Esophagus squamous epithelium (tissue), 5 donors: ENCODE measurements at places on chromosomes 3 and 15.

- DNase-seq, result no peak
Measured at GRCh38 chr15:93105485-93105884, 16.5 kb upstream of the RGMA start.

DNA sequence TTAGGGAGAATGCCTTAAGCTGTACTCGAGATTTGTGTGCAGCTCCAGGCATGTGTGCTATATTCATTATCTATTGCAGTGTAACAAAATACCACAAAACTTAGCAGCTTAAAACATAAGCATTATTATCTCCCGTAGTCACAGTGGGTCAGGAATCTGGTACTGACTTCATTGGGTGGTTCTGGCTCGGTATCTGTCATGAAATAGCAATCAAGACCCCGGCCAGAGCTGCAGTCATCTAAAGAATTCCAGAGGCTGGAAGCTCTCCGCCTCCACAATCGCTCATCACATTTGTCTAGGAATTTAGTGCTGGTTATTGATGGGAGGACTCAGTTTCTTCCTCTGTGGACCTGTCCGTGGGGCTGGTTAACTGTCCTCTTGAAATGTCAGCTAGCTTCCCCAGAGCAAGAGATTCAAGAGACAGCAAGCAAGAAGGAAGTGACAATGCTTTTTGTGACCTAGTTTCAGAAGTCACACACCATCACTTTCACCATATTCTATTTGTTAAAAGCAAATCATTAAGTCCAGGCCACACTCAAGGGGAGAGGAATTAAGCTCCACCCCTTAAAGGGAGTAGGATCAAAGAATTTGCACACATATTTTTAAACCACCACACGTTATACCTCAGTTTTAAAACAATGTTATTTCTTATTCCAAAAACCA lies 76.1 kb downstream of the TOP2B start:
- DNase-seq, result no peak

- no peak for DNase-seq
Measured at GRCh38 chr3:71512000-71512399, 71.5 kb downstream of the FOXP1 start.

GRCh38 chr3:174132421-174133042 lies 726.6 kb upstream of the NAALADL2 start:
- no peak for DNase-seq

DNA sequence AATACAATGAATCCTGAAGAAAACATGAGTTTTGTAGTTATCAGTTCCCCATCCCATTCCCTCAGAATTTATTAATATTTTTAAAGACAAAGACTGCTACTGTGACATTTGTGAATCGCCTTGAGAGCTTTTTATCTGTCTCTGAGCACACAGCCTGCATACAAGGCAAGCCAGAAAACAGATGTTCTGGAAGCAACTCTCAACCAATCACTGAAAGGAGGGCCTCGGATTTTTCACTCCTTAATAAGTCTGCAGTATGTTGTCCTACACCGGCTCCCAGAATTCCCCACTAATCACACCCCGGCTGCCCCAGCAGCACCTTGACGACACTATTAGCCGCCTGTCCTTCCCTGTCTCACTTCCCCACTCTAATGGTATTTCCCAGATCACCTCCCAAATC lies 138.5 kb downstream of the ZNF621 start:
- no peak for DNase-seq

DNA sequence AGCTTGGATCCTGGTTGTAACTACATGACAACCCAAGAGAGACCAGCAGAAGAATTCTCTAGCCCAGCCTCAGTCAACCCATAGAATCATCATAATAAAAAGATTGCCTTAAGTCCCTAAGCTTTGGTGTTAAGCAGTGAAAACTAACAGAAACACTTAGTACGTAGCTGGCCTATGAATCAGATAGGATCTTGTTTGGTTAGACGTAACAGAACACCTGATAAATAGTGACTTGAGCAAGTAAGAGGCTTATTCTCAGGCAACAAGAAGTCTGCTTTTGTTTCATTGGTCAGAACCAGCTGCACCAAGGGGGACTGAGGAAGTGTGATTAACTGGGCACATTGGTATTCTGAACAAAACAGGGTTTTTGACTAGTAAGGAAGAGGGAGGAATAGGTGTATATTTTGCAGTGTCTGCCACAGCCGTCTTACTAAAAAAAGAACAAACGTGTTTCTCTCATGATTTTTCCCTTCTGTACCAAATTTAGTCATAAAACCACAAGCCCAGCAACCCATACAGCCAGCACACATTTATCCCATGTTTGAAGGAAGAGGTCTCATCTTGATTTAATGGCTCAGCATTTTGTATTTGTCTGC lies 53.3 kb upstream of the GLCE start:
- no peak for DNase-seq

GRCh38 chr3:9351709-9352126 lies 11.1 kb upstream of the THUMPD3 start:
- no peak for DNase-seq

DNA sequence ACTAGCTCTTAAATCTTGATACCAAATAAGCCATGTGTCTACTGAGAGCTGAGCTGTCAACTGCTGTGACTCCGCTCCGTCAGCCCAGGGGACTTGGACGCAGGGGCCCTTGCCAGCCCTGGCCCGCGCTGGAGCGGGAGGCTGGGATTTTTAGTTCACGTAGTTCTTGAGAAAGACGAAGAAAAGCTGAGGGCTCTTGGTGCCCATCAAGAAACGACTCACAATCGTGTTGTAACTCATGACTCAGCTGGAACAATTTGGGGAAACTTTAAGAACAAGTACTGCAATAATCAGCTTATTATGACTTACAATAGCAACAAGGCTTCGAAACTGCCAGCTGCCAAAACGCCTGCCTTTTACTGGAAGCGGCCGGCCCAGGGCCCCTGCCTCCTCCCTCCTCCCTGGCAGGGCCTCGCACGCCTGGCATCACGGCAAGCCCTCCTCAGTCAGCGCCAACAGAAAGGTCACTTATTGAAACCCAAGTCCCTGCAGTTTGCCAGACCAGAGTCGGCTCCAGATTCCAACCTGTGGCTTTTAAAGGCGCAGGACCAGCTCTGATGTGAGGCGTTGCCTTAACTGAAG lies 60.3 kb downstream of the RGMA start:
- no peak for DNase-seq

GRCh38 chr3:54020436-54020835 lies 101.9 kb upstream of the CACNA2D3 start:
- DNase-seq, result no peak

DNA sequence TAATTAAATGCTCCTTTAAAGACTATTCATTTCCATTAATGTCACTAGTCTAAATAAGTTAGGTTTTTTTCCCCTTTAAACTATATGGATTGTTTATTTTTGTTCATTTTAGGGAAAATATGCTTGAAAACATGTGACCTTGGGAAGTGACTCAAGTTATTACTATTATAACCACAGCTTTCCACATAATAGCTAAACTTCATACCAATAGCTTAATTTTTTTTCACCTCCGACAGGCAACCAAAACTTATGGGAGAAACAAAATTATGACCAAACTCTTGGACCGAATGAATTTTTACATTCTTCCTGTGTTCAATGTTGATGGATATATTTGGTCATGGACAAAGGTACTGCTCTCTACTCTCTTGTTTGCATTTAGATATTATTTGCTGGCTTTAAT lies 16.2 kb downstream of the CPA3 start:
- DNase-seq, result no peak

- DNase-seq, result no peak
Measured at GRCh38 chr3:31813686-31814085, 167.4 kb downstream of the OSBPL10 start.

- no peak for DNase-seq
Measured at GRCh38 chr3:40306336-40306735, 3.2 kb upstream of the EIF1B start.

- DNase-seq, result peak; percentile 46
Measured at GRCh38 chr3:12994607-12995388, 78.4 kb downstream of the IQSEC1 start.

DNA sequence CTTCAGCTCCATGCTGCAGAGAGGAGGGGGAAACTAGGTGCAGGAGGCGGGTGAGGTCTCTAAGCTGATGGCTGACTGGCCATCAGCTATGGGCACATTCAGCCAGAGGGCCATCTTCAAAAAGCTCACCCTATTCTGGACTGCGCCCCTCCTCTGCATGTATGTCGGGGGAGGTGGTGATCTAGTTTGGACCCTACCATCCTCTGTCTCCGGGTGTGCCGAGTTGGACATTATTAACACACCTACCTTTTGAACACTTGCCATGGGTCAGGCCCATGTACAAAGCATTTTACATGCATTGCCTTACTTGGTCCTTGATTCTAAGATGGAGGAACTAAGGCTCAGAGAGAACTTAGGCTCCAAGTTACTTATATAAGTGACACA lies 1.4 kb downstream of the NISCH start:
- no peak for DNase-seq

DNA sequence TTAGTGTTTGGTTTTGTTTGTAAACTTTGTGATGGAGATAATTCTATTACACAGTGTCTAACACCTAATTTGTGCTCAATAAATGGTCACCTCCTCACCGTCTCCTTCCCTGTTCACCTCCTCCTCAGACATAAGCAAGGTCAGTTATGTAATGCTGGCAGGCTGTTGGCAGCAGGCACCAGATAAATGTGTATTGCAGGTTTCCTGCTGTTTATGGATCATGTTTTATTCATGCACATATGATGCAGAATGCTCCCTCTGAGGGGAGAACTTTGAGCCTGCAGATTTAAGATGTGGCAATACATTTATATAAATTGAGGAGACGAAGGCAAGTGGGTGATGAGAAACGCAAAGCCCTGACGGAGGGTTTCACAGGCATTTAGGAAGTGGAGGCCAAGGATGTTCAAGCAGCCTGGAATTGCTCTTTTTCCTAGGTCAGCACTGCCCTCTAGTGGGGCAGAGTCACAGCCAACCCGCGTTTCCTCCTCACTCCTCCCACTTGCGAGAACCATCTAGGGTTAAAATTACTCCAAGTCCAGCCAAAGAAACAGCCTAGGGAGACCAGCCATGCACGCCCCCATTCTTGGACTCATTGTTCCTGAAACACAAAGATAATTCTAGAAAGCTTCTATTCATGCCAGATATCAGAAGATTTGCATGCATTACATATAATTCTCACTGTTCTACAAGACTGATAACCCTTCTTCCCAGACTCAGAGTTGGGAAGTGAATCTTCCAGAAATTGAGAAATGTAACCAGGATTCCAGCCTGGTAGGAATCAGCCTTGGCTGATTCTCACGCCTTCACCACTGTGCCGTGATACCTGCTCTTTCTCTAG lies 228.7 kb downstream of the SLCO3A1 start:
- DNase-seq, result no peak

- DNase-seq, result no peak
Measured at GRCh38 chr3:79604681-79605080, 163.1 kb downstream of the ROBO1 start.

- no peak for DNase-seq
Measured at GRCh38 chr3:137958636-137959035, 51.3 kb upstream of the CLDN18 start.

- DNase-seq, result no peak
Measured at GRCh38 chr3:59268170-59268569, 218.3 kb upstream of the CFAP20DC start.

GRCh38 chr15:99435113-99435695 lies 130.6 kb upstream of the MEF2A start:
- no peak for DNase-seq

DNA sequence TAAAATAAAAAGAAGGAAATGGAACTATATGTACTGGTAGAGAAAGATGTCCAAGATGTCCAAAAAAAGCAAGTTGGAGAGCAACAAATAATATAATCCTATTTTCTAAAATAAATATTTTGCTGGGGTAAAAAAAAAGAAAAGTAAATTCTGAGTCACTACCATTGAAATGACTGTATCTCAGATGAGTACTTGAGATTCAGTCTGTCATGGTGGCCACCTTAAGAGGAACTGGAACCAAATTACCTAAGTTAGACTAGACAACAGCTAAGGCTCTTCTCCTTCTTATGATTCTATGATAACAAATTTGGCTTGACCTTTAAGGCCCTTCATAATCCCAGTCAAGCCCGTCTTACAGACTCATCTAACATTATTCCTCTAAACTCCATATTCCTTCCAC lies 270.6 kb upstream of the HES1 start:
- DNase-seq, result no peak

DNA sequence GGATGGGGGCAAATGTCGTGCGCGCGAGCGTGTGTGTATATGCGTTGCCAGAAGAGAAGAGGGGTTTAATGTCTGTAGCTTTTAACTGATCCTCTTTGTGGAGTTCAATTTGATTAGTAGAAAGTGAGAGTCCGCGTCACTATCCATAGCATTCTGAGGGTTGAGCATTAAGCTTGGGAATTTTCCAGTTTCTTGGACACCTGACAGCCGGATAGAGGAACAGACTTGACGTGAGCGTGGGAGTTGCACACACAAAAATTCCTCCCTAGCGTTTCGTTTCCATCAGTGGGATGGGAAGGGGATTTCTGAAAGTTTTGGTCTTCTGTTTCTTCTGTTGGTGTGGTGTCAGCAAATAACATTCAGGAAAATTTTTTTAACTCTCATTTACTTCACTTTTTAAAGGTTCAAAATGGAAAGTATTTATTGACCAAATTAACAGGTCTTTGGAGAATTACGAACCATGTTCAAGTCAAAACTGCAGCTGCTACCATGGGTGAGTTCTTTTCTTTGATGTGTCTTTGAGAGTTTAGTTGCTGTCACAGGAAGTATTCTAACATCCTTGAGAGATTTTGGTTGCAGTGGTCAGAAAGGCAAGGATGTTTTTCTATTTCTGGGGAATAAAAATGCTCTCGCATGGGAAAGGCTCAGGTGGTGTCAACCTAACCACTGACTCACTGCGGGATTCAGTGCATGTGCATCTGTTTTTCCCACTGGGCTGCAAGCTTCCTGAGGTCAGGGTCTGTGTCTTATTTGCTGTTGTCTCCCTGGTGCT lies 841 bp downstream of the POGLUT1 start:
- DNase-seq, result no peak

- DNase-seq, result no peak
Measured at GRCh38 chr3:18092726-18093125, 332.4 kb downstream of the SATB1 start.

- DNase-seq, result no peak
Measured at GRCh38 chr3:78497021-78497420, 1270.8 kb downstream of the ROBO1 start.

- no peak for DNase-seq
Measured at GRCh38 chr15:23033979-23034378, 5.4 kb downstream of the TUBGCP5 start.

DNA sequence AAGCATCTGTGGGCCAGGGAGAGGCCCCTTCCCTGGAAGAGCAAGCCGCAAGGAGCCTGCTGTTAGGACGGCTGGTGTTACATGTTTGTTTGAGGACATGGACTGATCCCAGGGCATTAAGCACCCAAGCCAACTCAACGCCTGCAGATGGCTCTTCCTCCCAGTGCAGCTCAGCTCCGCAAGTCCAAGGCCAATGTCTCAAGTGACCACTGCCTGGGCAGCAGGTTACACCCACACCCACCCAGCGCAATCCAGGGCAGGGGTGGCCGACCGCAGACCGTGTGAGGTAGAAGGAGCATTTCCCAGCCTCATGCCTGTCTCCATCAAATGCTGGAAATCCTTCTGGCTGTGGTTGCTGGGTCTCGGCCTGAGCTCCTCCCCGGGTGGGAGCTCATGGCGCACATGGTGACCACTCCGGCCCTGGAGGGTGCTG lies 14.5 kb downstream of the GP5 start:
- no peak for DNase-seq
